Esophagus squamous epithelium (tissue), 5 donors: ENCODE measurements at places on chromosomes 12 and 14. TPM values are rescaled to one million over a fixed set of nuclear protein-coding genes. Genes with fewer than 3 reads are reported as not detected.
A peak's percentile ranks its signal among the peaks of the same experiment; 100 is the strongest.

DNA sequence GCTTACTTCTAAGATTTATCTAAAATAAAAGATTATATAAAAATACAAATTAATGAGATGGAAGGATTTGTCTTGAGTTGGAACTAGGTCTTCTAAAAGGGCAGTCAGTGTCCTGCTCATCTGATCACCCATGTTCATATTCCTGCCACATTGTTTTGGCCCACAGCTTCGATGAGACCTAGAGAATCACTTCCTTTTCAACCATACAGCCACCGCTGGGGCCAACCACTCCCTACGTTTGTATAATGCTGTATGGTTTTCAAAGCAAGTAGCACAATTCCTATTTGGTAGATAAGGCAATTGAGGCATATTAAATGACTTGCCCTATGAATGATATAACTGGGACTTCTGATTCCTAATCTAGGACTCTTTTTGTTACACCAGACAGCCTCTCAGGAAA lies 249.4 kb downstream of the ZFP36L1 start:
- H3K27me3 ChIP-seq: no peaks in the 10 kb centered on the region
- H3K27ac ChIP-seq: peak overlapping the region; percentile 99
- H3K36me3 ChIP-seq: no peaks in the 10 kb centered on the region
- peaks cover 43% of the 10 kb centered on the region for H3K4me1 ChIP-seq
- no peak for DNase-seq
- H3K4me3 ChIP-seq: no peak overlapping the region

Gene NUDT4
- 16.0 TPM for total RNA-seq

DNA sequence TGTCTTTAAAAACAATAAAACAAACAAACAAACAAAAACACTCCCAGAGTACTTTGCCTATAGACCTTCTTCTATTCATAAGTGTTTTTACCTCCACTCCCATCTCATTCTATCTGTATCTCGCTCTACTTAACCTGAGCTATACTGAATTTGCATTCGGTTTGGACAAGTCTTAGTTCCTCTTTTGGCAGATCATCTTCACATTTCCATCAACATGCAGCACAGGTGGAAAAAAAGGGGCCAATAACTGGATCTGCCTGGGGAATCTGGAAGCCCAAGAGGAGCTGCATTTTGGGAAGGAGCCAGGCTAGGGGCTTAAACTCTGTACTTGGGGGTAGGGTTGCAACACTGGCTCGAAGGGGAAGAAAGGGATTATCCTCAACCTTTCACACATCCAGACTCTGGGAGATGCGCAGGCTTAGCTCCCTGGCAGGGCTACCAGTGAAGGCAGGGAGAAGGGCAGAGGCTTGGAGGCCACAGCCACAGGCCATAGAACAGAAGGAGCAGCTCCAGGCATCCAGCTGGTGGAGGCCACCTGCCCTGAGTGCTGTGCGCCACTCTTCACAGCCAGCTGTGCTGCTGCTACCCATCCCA lies 4.1 kb downstream of the NINJ2 start:
- peaks cover 11% of the 10 kb centered on the region for H3K4me1 ChIP-seq
- no peak for DNase-seq
- H3K4me3 ChIP-seq: no peak overlapping the region
- no peaks in the 10 kb centered on the region for H3K36me3 ChIP-seq

DNA sequence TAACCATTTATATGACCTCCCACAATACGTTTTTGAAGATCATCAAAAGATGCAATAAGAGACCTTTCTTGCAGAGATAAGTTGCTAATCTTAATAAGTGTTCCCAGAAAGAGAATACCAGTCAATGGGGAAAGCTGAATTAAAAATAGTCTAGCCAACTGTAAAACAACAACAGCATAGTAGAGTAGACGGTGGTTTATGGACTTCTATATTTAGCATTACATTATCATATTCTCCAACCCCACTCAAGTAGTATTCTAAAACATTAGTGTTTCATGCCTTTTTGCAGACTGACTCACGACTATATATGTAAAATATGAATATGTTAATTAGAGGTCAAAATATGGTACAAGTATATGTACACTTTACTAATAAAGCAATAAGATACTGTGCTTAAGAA lies 218.9 kb downstream of the MED13L start:
- no peaks in the 10 kb centered on the region for H3K36me3 ChIP-seq
- no peak overlapping the region for H3K4me3 ChIP-seq
- no peak overlapping the region for H3K27ac ChIP-seq
- no peaks in the 10 kb centered on the region for H3K27me3 ChIP-seq
- peaks cover 29% of the 10 kb centered on the region for H3K4me1 ChIP-seq

- H3K4me1 ChIP-seq: peaks cover 21% of the 10 kb centered on the region
- H3K27ac ChIP-seq: peak overlapping the region; percentile 67
- no peak overlapping the region for H3K4me3 ChIP-seq
- no peak for DNase-seq
- peaks cover 33% of the 10 kb centered on the region for H3K36me3 ChIP-seq
These were observed 43.0 kb downstream of the CCNK start for GRCh38 chr14:99524091-99524661.

Gene ZDHHC17
- total RNA-seq: 26.7 TPM

Gene DDN
- 0.40 TPM for total RNA-seq

- H3K4me1 ChIP-seq: peaks cover 35% of the 10 kb centered on the region
- H3K27ac ChIP-seq: no peak overlapping the region
- no peak overlapping the region for H3K4me3 ChIP-seq
- H3K36me3 ChIP-seq: peaks cover 7% of the 10 kb centered on the region
- H3K27me3 ChIP-seq: no peaks in the 10 kb centered on the region
- DNase-seq: no peak
These were observed 2.7 kb upstream of the NXPH4 start for GRCh38 chr12:57213763-57214397.

DNA sequence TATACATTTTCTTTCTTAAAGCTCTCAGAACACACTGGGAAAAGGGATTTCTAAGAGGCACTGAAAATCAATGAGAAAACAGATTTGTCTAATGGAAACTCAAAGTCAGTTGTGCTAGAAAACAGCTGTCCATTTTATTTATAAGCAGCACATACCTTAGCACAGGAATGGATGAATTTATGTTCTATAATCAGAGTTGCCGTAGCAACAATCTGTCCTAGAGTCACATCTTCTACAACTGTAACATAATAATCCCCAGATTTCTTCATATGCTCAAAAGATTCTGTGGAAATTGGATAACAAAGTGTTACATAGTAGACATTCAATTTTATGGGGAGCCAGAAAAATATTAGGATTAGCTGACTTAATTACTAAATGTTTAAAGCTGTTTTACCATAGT lies 9.8 kb downstream of the GNPNAT1 start:
- no peak overlapping the region for H3K27ac ChIP-seq
- no peaks in the 10 kb centered on the region for H3K27me3 ChIP-seq
- H3K36me3 ChIP-seq: no peaks in the 10 kb centered on the region
- no peaks in the 10 kb centered on the region for H3K4me1 ChIP-seq

DNA sequence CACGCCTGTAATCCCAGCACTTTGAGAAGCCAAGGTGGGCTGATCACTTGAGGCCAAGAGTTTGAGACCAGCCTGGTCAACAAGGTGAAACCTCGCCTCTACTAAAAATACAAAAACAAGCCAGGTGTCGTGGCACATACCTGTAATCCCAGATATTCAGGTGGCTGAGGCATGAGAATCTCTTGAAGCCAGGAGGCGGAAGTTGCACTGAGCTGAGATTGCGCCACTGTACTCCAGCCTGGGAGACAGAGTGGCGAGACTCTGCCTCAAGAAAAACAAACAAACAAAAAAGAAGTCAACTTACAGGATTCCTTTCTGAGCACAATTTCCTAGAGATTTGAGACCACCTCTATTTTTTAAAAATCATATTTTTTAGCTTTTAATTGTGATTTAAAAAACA lies 45.3 kb downstream of the DGLUCY start:
- H3K27me3 ChIP-seq: no peaks in the 10 kb centered on the region
- DNase-seq: no peak
- no peak overlapping the region for H3K4me3 ChIP-seq
- peaks cover 21% of the 10 kb centered on the region for H3K4me1 ChIP-seq
- peaks cover 9% of the 10 kb centered on the region for H3K36me3 ChIP-seq
- H3K27ac ChIP-seq: peak overlapping the region; percentile 44
